Hematopoietic multipotent progenitor cell (in vitro differentiated cells): ENCODE measurements at places on chromosomes 4 and X. TPM values are rescaled to one million over a fixed set of nuclear protein-coding genes. Genes with fewer than 3 reads are reported as not detected.

DNA sequence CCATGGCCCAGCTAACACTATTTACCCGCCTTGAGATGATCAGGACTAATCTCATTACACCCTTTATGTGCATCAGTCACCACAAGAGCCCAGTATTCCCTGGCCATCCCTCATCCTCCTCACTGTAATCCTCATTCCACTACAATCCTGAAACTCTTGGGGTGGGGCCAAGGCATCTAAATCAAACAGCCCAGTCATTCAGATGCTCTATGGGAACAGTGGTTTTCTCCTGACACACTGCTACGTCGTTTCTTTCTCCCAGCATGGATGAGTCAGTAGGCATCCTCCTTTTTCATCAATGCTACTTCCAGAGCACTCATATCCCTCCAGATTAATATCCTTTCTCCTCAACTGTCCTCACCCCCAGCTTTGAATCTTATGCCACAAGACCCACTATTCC, 5.6 kb downstream of the SDAD1 start:
- DNase-seq = no peak

GRCh38 chr4:148078061-148078460, 346.2 kb downstream of the ARHGAP10 start:
- DNase-seq = no peak

- no peak for DNase-seq
Measured at GRCh38 chr4:169286562-169287301, 16.0 kb upstream of the SH3RF1 start.

DNA sequence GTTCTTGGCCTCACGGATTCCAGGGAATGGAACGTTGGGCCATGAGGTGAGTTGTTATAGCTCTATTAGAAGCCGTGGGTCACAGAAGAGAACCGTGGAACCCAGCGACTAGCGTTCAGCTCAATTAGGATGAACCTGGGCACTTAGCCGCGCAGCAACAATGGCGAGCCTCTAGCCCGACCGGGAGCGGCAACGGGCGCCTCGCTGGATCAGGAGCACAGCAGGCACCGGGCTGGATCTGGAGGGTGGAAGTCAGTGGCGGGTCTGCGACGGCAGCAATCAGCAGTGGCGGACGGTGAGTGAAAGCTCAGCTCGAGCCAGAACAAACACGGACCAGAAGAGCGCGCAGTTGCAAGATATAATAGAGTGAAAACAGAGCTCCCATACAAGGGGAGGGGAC, 34.2 kb downstream of the AGA start:
- DNase-seq = no peak

GAGE12H gene
- total RNA-seq = not detected
